ENCODE measurements at places on chromosomes 1 and 21.
A peak's percentile ranks its signal among the peaks of the same experiment; 100 is the strongest.

DNA sequence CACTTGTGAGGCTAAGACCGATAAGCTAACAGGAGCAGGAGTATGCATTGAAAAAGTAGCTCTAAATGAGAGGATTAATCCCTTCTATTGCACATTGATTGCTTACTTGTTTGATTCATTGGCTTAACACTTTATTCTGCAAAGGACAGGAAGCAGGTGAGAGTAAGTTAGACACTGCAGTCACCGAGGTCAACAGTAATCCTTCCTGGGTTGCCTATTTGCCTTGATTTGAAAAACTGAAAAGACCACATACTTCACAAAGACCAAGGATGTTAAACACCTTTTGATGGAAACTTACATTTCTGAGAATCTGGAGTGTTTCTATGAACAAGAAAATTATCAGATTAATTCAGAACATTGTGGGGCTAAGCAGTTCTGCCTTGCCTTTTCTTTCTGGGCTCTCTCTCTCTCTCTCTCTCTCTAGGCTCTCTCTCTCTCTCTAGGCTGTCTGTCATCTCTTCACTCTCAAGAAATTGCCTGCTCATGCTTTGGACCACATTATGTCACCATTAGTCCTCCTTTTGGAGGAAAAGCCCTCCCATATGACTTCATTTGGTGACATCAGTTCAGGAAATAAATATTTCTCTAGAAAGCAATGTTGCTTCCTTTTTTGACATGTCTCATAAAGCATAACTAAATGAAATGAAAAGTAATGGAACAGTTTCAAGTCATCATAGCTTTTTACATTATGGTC, 103.8 kb downstream of the TNFSF18 start:
- no peak for DNase-seq

GRCh38 chr1:54001591-54001990, 16.4 kb downstream of the LDLRAD1 start:
- DNase-seq, result no peak

GRCh38 chr1:205417870-205418635, 3.8 kb downstream of the LEMD1 start:
- DNase-seq, result no peak

GRCh38 chr21:41269535-41269934, 47.1 kb upstream of the FAM3B start:
- DNase-seq, result no peak

- no peak for DNase-seq
Measured at GRCh38 chr1:171455967-171456366, 29.4 kb upstream of the PRRC2C start.

GRCh38 chr1:28058168-28058567, 30.2 kb downstream of the EYA3 start:
- DNase-seq, result peak; percentile 11
